H9 (cell line): ENCODE measurements at places on chromosomes 6 and 20. TPM values are rescaled to one million over a fixed set of nuclear protein-coding genes. Genes with fewer than 3 reads are reported as not detected.
A peak's percentile ranks its signal among the peaks of the same experiment; 100 is the strongest.

LPIN3 gene
- total RNA-seq = 3.8 and 4.2 TPM in 2 replicates

MEI4 gene
- total RNA-seq = 0.26 and 0.55 TPM in 2 replicates

TCF21 gene
- not detected in 2 replicates for total RNA-seq

MLN gene
- total RNA-seq = not detected in 2 replicates

PTGIS gene
- 18.9 and 20.0 TPM in 2 replicates for total RNA-seq

- H3K36me3 ChIP-seq = no peaks in the 10 kb centered on the region; the same call in 2 of the 3 replicates
- no peak for DNase-seq
- no peak overlapping the region for H3K27ac ChIP-seq
- peaks cover 8% of the 10 kb centered on the region; the same call in 1 of the 2 replicates for H3K4me1 ChIP-seq
- no peaks in the 10 kb centered on the region for H3K27me3 ChIP-seq
Measured at GRCh38 chr6:33744895-33745546, 1.7 kb downstream of the IP6K3 start.

- peaks cover 36% of the 10 kb centered on the region for H3K36me3 ChIP-seq
- H3K27ac ChIP-seq = no peak within 1 kb of the TSS
- peak within 1 kb of the TSS; percentile 66 for H3K4me3 ChIP-seq
- peaks cover 3% of the 10 kb centered on the region for H3K4me1 ChIP-seq
Measured at GRCh38 chr20:62952373-62952967, at the start of gene SLC17A9. Gene SLC17A9 (plus strand): TSS chr20:62952709. CDS start chr20:62952831, 122 bp downstream.

DNA sequence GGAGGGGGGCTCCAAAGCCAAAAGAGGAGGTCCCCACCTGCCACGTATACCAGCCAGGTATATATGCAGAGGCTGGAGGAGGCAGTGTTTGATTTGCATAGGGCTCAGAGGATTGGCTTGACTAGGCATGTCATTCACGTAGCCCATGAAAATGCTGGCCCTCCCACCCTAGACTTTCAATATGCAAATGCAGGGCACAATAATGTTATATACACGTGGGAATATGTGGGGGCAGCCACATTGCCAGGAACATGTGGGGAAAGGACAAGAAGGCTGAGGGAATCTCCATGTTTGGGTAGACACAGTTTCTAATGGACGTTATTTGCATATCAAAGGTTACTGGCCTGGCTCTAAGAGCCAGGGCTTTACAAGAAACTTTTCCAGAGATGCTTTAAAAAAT lies 301.8 kb downstream of the FARS2 start:
- no peaks in the 10 kb centered on the region for H3K27me3 ChIP-seq
- H3K27ac ChIP-seq = no peak overlapping the region
- no peaks in the 10 kb centered on the region for H3K36me3 ChIP-seq
- no peaks in the 10 kb centered on the region; the same call in 1 of the 2 replicates for H3K4me1 ChIP-seq
- no peak for DNase-seq

GRCh38 chr6:46284475-46284874 lies 113.7 kb upstream of the ENPP5 start:
- H3K4me3 ChIP-seq = no peak overlapping the region
- H3K27ac ChIP-seq = no peak overlapping the region
- no peaks in the 10 kb centered on the region for H3K4me1 ChIP-seq
- H3K36me3 ChIP-seq = no peaks in the 10 kb centered on the region
- no peaks in the 10 kb centered on the region for H3K27me3 ChIP-seq
- no peak for DNase-seq

- H3K27ac ChIP-seq = no peak overlapping the region
- no peaks in the 10 kb centered on the region; the same call in 2 of the 3 replicates for H3K36me3 ChIP-seq
- no peak for DNase-seq
- no peak overlapping the region for H3K4me3 ChIP-seq
Measured at GRCh38 chr6:71033890-71034289, 77.0 kb upstream of the B3GAT2 start.

- H3K4me3 ChIP-seq = no peak overlapping the region
- H3K36me3 ChIP-seq = peaks cover 4% of the 10 kb centered on the region; the same call in 2 of the 3 replicates
- H3K27ac ChIP-seq = no peak overlapping the region
- H3K27me3 ChIP-seq = no peaks in the 10 kb centered on the region
- DNase-seq = no peak
- peaks cover 2% of the 10 kb centered on the region; the same call in 1 of the 2 replicates for H3K4me1 ChIP-seq
Measured at GRCh38 chr6:5208471-5208971, 52.2 kb downstream of the LYRM4 start.

- H3K36me3 ChIP-seq = no peaks in the 10 kb centered on the region
- no peak overlapping the region for H3K27ac ChIP-seq
- no peak for DNase-seq
Measured at GRCh38 chr6:16769131-16769985, 8.1 kb upstream of the ATXN1 start.

- no peak overlapping the region for H3K4me3 ChIP-seq
- no peaks in the 10 kb centered on the region for H3K4me1 ChIP-seq
- no peak for DNase-seq
- H3K27me3 ChIP-seq = no peaks in the 10 kb centered on the region
- H3K36me3 ChIP-seq = peaks cover 3% of the 10 kb centered on the region; the same call in 1 of the 2 replicates
Measured at GRCh38 chr20:2602746-2603145, 49.7 kb upstream of the NOP56 start.

- no peak overlapping the region for H3K27ac ChIP-seq
- no peaks in the 10 kb centered on the region for H3K4me1 ChIP-seq
- no peak for DNase-seq
Measured at GRCh38 chr6:142954844-142955243, 9.9 kb upstream of the HIVEP2 start.

GRCh38 chr6:52577778-52578463 lies 1.1 kb upstream of the TRAM2 start:
- H3K36me3 ChIP-seq = no peaks in the 10 kb centered on the region
- peak overlapping the region; percentile 92 for H3K4me3 ChIP-seq
- peak overlapping the region; percentile 54 for H3K27ac ChIP-seq
- H3K27me3 ChIP-seq = no peaks in the 10 kb centered on the region

GRCh38 chr6:98384801-98385200 lies 449.6 kb upstream of the POU3F2 start:
- no peak overlapping the region for H3K4me3 ChIP-seq
- H3K27ac ChIP-seq = no peak overlapping the region
- H3K27me3 ChIP-seq = no peaks in the 10 kb centered on the region
- peaks cover 3% of the 10 kb centered on the region; the same call in 1 of the 2 replicates for H3K4me1 ChIP-seq
- no peak for DNase-seq

DNA sequence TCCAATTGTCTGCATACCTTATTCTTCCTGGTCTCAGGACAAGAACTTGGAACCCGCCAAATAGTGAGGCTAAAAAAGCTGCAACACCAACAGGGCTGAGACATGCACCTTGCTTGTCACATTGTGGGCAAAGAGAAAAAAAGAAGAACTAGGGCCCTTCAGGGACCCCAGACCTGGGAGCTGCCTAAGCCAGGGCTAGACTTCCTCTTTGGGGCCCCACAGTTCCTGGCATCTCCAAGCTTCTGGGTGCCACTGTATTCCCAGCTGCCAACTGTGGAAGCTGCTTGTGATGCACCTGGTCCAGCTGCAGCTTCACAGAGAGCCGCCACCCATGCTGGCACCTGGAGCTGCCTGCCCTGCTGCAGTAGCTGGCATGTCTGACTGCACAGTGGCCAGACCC lies 370.6 kb downstream of the CD83 start:
- DNase-seq = no peak
- no peak overlapping the region for H3K27ac ChIP-seq
- H3K4me3 ChIP-seq = no peak overlapping the region

DNA sequence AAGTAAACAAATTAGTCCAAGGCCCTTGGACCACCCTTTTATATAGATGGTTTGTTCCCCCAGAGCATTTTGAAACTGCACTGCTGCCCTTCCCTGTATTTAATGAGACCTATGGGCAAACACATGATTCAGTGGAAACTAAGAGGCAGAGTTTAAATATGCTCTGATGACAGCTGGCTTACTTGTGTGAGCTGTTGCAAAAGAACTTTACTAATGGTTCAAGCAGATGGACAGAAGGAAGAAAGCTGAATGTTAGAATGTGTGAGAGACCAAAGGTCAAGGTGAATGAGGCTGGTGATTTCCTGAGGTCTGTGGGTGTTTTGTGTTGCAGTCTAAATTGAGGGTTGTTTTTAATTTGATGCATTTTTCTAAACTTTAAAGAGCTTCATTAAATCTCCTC lies 123.0 kb upstream of the CEP162 start:
- no peak for DNase-seq
- no peak overlapping the region for H3K4me3 ChIP-seq
- H3K27ac ChIP-seq = no peak overlapping the region
- H3K36me3 ChIP-seq = no peaks in the 10 kb centered on the region
- no peaks in the 10 kb centered on the region for H3K4me1 ChIP-seq
- H3K27me3 ChIP-seq = no peaks in the 10 kb centered on the region
